Amniotic stem cell (primary cell): ENCODE measurements at places on chromosomes 4 and X.

GRCh38 chrX:42577936-42578470, 200.0 kb downstream of the PPP1R2C start:
- DNase-seq: no peak

GRCh38 chr4:21726255-21726815, 222.2 kb downstream of the KCNIP4 start:
- DNase-seq: peak; percentile 42

GRCh38 chrX:24877288-24877664, 138.5 kb downstream of the ARX start:
- no peak for DNase-seq

DNA sequence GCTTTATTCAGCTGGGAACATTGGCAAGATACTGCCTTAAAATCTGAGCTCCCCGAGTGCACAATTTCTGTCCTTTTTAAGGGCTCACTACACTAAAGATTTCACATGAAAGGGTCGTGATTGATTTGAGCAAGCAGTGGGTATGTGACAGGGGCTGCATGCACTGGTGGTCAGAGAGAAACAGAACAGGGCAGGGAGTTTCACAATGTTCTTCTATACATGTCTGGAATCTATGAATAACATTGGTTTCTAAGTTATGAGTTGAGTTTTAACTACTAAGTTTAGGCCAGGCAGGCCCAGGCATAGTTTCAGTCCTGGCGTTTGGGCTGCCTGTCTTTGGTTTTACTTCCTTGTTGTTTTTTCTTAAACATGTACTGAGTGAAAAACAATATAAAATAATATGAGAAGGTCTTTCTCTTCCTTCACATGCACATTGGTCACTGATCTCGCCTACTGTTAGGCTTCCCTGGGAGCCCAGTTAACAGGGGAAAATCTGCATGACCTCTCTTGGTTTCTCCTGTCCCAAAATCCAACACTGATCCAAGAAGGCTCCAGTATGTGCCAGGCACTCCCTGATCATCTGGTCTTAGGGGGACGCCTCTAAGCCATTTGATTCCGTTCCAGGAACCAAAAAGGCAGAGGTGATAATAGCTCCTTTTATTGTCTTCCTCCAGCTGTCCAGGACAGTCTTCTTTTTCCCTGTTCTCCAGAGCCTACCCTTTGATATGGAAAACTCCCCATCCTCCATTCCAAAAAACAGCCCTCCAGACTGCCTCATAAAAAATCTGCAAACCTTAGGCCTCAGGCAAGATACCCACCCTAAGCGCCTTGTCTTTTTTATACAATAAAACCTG, at the start of gene UGT2B17:
UGT2B17 (minus strand) TSS at position 51 of the 854 bp plus-strand sequence. CDS start 7,838 bp downstream, outside the sequence.
- DNase-seq: no peak

GRCh38 chr4:122517345-122517744, 60.8 kb upstream of the IL2 start:
- DNase-seq: no peak

DNA sequence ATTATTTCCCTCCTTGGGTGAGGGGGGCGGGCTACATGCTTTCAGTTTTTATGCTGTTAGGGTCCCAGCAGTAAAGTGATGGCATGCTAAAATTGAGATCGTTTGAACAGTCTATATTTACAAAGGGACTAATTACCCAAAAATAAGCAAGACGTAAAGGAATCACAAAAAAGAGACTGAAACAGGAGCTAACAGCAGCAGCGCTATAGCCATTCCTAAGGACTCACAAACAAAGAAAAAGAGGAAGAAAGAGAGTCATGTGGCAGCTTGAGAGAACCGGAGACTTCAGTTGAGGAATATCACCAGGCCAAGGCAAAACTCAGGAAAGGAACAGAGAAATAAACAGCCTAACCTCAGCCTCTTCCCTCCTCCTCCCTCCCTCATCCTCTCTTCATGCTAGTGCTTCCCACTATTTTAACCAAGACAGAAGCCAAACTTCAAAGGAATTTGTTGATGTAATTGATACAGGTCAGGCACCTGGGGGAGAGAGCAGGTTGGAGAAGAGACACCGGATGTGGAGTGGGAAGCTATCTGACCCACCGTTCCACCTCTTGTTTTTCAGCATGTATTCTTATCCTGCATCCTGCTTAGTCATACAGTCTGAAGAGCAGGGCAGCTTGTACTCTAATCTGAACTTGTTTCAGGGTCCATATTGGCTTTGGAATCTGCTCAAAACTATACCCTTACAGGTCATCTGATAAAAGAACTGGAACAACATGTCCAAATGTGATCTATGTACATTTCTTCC, 383.7 kb downstream of the NAF1 start:
- no peak for DNase-seq

- no peak for DNase-seq
Observed at GRCh38 chr4:76055016-76055415, 19.1 kb upstream of the CXCL11 start.

- DNase-seq: no peak
Observed at GRCh38 chr4:88702782-88703181, 5.2 kb upstream of the NAP1L5 start.
